Body of pancreas (tissue), 4 donors: ENCODE measurements at places on chromosomes 16 and 17. TPM values are rescaled to one million over a fixed set of nuclear protein-coding genes. Genes with fewer than 3 reads are reported as not detected.
A peak's percentile ranks its signal among the peaks of the same experiment; 100 is the strongest.

- H3K4me3 ChIP-seq: no peak overlapping the region
- peak overlapping the region; percentile 65 for H3K27ac ChIP-seq
- H3K4me1 ChIP-seq: peaks cover 42% of the 10 kb centered on the region
Observed at GRCh38 chr16:10332241-10332640, 53.6 kb upstream of the ATF7IP2 start.

DNA sequence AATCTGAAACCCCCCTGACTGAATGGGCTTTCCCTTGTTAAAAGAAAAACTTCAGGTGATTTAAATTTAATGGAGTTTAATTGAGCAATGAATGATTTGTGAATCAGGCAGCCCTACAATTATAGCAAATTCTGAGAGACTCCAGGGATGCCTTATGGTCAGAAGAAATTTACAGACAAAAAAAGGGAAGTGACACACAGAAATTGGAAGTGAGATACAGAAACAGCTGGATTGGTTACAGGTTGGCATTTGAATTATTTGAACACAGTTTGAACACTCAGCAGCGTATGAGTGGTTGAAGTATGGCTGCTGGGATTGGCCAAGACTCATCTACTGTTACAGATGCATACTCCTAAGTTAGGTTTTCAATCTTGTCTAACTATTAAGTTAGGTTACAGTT, 19.0 kb upstream of the CPHXL start:
- H3K4me1 ChIP-seq: peaks cover 8% of the 10 kb centered on the region
- H3K36me3 ChIP-seq: no peaks in the 10 kb centered on the region
- no peaks in the 10 kb centered on the region for H3K27me3 ChIP-seq
- no peak for DNase-seq

- peaks cover 47% of the 10 kb centered on the region for H3K4me1 ChIP-seq
- no peak for DNase-seq
- no peak overlapping the region for H3K27ac ChIP-seq
- H3K27me3 ChIP-seq: no peaks in the 10 kb centered on the region
- no peaks in the 10 kb centered on the region for H3K36me3 ChIP-seq
- no peak overlapping the region for H3K4me3 ChIP-seq
Observed at GRCh38 chr16:89431158-89431584, 59.2 kb downstream of the ANKRD11 start.

DNA sequence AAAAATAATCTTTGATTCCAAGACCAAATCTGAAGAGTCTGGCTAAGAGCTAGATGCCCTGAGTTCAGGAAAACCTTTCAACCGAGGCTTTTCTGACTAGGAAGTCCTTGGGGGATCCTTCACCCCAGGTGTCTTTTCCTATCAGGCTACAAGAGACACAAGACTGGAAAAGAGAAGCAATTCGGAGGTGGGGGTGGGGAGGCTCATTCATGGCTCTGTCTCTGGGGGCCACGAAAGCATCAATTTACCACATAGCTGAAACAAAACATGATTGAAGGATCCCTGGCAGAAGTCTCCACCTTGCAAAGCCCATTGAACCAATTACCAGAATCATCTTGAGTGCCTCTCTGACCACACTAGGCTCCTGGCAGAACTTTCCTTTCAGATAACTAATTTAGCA, 239.8 kb upstream of the SALL1 start:
- H3K4me1 ChIP-seq: no peaks in the 10 kb centered on the region
- H3K4me3 ChIP-seq: no peak overlapping the region
- H3K36me3 ChIP-seq: no peaks in the 10 kb centered on the region
- H3K27ac ChIP-seq: no peak overlapping the region
- no peaks in the 10 kb centered on the region for H3K27me3 ChIP-seq
- no peak for DNase-seq

DNA sequence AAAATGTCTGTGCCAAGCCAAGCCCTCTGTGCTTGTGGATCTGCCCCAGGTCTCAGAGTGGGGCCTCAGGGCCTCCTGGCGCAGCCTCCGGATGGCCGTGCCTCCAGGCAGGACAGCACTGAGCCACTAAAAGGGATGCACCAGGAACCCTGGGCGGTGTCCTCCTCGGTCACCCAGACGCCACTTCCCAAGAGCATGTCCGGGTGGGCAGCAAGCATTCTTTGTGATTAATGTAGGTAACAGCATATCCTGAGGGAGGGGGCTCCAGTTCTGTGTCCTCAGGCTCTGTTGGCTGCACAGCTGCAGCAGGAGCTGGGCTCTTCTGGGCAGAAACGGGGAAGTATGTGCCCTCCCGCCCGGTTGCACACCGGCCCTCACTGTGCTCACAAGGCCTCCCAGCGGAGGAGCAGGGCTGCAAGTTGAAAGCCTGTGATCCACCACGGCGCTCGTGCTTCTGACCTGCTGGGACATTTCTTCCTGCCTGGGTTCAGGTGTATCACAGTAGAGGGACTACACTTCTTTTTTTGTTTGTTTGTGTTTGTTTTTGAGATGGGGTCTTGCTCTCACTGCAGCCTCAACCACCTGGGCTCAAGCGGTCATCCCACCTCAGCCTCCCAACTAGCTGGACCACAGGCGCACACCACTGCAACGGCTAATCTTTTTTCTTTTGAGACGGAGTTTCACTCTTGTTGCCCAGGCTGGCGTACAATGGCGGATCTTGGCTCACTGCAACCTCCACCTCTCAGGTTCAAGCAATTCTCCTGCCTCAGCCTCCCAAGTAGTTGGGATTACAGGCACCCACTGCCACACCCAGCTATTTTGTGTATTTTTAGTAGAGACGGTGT, 37.9 kb upstream of the CHMP6 start:
- no peak overlapping the region for H3K4me3 ChIP-seq
- no peak for DNase-seq
- no peaks in the 10 kb centered on the region for H3K27me3 ChIP-seq
- H3K4me1 ChIP-seq: no peaks in the 10 kb centered on the region
- no peak overlapping the region for H3K27ac ChIP-seq
- H3K36me3 ChIP-seq: no peaks in the 10 kb centered on the region

DNA sequence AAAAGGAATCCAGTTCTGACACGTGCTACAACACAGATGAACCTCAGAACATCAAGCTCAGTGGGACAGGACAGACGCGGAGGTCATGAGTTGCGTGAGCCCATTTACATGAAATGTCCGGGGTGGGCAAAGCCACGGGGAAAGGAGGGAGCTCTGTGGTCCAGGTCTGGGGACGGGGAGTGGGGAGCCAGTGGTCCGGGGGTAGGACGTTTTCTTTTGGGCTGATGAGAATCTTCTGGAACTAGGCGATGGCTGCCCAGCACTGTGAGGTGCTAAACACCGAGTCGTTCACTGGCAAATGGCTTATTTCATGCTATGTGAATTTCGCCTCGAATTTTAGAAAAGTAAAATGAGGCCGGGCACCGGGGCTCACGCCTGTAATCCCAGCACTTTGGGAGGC, 2.6 kb upstream of the LMF1 start:
- no peak for DNase-seq
- no peaks in the 10 kb centered on the region for H3K27me3 ChIP-seq
- peaks cover 87% of the 10 kb centered on the region for H3K4me1 ChIP-seq
- peak overlapping the region; percentile 76 for H3K27ac ChIP-seq
- H3K36me3 ChIP-seq: no peaks in the 10 kb centered on the region

GRCh38 chr16:4693956-4694641, 737 bp downstream of the NUDT16L1 start:
- no peaks in the 10 kb centered on the region for H3K36me3 ChIP-seq
- DNase-seq: peak; percentile 53
- H3K27ac ChIP-seq: peak overlapping the region; percentile 94
- peaks cover 25% of the 10 kb centered on the region for H3K4me1 ChIP-seq
- H3K4me3 ChIP-seq: peak overlapping the region; percentile 93
- H3K27me3 ChIP-seq: no peaks in the 10 kb centered on the region

GRCh38 chr17:61294286-61294685, 105.4 kb upstream of the TBX2 start:
- no peak overlapping the region for H3K27ac ChIP-seq
- DNase-seq: no peak
- no peak overlapping the region for H3K4me3 ChIP-seq
- no peaks in the 10 kb centered on the region for H3K36me3 ChIP-seq

GRCh38 chr17:62860962-62861873, 53.1 kb upstream of the MARCHF10 start:
- H3K4me1 ChIP-seq: no peaks in the 10 kb centered on the region
- H3K27ac ChIP-seq: no peak overlapping the region
- no peaks in the 10 kb centered on the region for H3K27me3 ChIP-seq

GRCh38 chr16:67142342-67142741, 8.5 kb downstream of the B3GNT9 start:
- no peak for DNase-seq
- H3K4me1 ChIP-seq: no peaks in the 10 kb centered on the region
- H3K27me3 ChIP-seq: no peaks in the 10 kb centered on the region
- no peak overlapping the region for H3K4me3 ChIP-seq

GRCh38 chr16:47949714-47950113, 206.1 kb downstream of the ABCC12 start:
- no peaks in the 10 kb centered on the region for H3K36me3 ChIP-seq
- no peak overlapping the region for H3K4me3 ChIP-seq
- H3K27ac ChIP-seq: no peak overlapping the region
- H3K4me1 ChIP-seq: no peaks in the 10 kb centered on the region
- H3K27me3 ChIP-seq: no peaks in the 10 kb centered on the region

GRCh38 chr16:27839419-27839818, 224.1 kb downstream of the GSG1L start:
- no peaks in the 10 kb centered on the region for H3K36me3 ChIP-seq
- DNase-seq: no peak
- H3K4me3 ChIP-seq: no peak overlapping the region
- no peaks in the 10 kb centered on the region for H3K4me1 ChIP-seq
- H3K27ac ChIP-seq: no peak overlapping the region

DNA sequence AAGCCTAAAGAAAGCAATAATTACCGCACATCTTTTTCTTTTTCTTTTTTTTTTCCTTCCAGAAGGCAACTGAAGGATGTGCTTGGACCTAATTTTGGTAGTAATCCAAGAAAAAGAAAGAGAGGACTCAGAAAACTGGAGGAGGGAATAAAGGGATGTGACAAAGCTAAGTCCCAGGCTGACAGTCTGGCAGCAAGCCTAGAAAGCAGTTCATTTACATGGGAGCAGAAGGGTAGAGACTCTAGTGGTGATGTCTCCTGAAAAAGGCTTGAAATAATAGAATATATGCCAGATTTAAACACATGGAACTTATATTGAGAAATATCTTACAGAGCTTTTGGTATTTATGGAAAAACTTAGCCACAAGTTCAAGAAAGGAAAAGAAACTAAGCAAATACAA, 101.0 kb upstream of the SHISA6 start:
- H3K27ac ChIP-seq: no peak overlapping the region
- no peaks in the 10 kb centered on the region for H3K27me3 ChIP-seq
- no peaks in the 10 kb centered on the region for H3K4me1 ChIP-seq
- DNase-seq: peak; percentile 9
- H3K4me3 ChIP-seq: no peak overlapping the region
- no peaks in the 10 kb centered on the region for H3K36me3 ChIP-seq

DNA sequence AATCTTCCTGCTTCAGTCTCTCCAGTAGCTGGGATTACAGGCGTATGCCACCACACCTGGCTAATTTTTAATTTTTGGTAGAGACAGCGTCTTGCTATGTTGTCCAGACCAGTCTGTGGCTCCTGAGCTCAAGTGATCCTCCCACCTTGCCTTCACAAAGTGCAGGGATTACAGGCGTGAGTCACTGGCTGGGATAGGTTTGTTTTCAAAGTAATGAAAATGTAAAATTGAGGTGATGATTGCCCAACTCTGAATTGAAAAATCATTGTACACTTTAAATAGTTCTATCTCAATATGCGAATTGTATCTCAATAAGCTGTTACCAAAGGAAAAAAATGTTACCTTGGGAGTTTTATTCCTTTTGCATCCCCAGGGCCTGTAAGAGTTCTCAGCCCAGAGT, 1.2 kb upstream of the AMFR start:
- DNase-seq: no peak
- H3K27me3 ChIP-seq: no peaks in the 10 kb centered on the region
- H3K27ac ChIP-seq: no peak overlapping the region

DNA sequence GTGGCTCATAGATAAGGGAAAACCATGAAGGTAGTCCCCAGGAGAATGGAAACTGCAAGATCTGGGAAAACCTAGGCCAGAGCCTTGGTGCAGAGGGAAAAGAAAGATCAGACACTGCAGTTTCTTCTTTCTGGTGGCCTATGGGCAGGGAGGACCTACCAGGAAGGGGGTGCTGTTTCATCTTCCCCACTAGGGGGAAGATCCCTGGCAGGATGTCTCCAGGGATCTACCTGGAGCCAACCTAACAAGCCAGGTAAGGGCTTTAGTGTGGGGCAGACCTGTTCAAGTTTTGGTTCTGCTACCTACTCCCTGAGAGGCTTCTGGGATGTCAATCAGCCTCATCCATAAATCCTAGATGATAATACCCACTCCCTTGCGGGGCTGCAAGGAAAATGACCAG, 21.4 kb downstream of the TOM1L2 start:
- peaks cover 6% of the 10 kb centered on the region for H3K4me1 ChIP-seq
- H3K36me3 ChIP-seq: no peaks in the 10 kb centered on the region
- no peak overlapping the region for H3K4me3 ChIP-seq

DNA sequence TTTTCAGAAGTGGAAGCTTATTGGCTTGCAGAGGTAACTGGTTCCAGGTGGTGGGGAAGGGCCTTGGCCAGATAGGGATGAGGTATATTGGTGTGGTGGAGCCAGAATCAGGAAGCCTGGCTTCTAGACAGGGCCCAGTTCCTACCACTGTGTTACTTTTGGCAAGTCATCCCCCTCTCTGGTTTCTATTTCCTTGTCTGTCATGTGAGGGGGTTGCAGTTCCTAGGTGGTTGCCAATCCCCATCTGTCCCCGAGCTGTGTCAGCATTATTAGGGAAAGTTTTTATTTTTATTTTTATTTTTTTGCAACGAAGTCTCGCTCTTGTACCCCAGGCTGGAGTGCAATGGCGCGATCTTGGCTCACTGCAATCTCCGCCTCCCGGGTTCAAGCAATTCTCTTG, 3.0 kb downstream of the SMCR8 start:
- H3K4me3 ChIP-seq: no peak overlapping the region
- peaks cover 65% of the 10 kb centered on the region for H3K4me1 ChIP-seq
- H3K27ac ChIP-seq: no peak overlapping the region
- H3K36me3 ChIP-seq: no peaks in the 10 kb centered on the region
- DNase-seq: no peak

GRCh38 chr16:50696575-50697420, 3.4 kb downstream of the NOD2 start:
- H3K27ac ChIP-seq: peak overlapping the region; percentile 44
- H3K4me3 ChIP-seq: no peak overlapping the region
- peaks cover 6% of the 10 kb centered on the region for H3K27me3 ChIP-seq

DNA sequence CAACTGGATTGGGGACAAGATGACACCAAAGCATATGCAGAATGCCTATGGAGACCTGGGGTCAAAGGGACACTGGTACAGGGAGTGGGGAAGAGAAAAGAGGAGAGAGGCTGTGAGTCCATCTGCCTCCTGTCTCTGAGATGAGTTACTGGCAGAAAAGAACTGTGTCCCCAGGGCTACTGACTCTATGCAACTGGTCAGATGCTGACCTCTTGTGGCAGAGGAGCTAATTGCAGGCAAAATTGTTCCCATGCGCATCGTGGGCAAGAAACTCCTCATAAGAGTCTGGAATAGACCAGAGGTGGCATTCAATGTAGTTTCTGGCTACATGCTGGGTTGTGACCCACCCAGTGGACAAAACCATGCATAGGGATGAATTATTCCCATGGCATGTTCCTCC, 26.1 kb upstream of the MLKL start:
- H3K27me3 ChIP-seq: no peaks in the 10 kb centered on the region
- H3K36me3 ChIP-seq: no peaks in the 10 kb centered on the region
- DNase-seq: no peak

TBC1D26 gene
- total RNA-seq: not detected

SYCE1L gene
- total RNA-seq: 1.0 TPM

APOH gene
- 22.1 TPM for total RNA-seq

TBC1D3G gene
- total RNA-seq: not detected

MARVELD3 gene
- 14.5 TPM for total RNA-seq

SLC5A11 gene
- total RNA-seq: not detected

TSPAN10 gene
- total RNA-seq: 5.3 TPM

C16orf89 gene
- total RNA-seq: 17.1 TPM

ZNF830 gene
- 6.5 TPM for total RNA-seq
